ENCODE measurements at places on chromosomes 1 and 21. TPM values are rescaled to one million over a fixed set of nuclear protein-coding genes. Genes with fewer than 3 reads are reported as not detected.

DNA sequence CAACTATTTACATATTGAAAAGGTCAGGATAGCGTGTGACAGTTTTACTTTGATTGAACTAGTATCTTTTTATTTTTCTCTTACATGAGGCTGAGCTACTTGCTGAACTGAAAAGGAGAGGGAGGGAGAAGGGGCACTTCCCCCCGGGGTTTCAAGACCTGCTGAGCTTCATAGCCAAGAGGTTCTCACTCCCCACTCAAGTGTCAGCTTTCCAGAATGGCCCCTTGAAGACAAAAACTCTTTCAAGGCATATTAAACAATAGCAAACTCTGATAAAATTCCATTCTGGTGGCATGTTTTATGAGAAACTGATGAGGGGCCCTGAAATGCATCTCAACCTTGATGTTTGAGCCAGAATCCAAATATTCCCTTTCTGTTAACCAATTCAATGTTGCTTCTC is 143.0 kb downstream of the KAZN start:
- no peak overlapping the region for H3K27ac ChIP-seq
- H3K4me1 ChIP-seq, result no peaks in the 10 kb centered on the region
- H3K27me3 ChIP-seq, result peaks cover 5% of the 10 kb centered on the region
- no peak overlapping the region for H3K4me3 ChIP-seq

SPRR5 gene
- not detected for total RNA-seq

BSND gene
- not detected for total RNA-seq

YIPF1 gene
- total RNA-seq, result 6.7 TPM

MTARC2 gene
- total RNA-seq, result 1.5 TPM

- no peak for DNase-seq
- H3K27me3 ChIP-seq, result no peaks in the 10 kb centered on the region
- no peaks in the 10 kb centered on the region for H3K4me1 ChIP-seq
- no peak overlapping the region for H3K27ac ChIP-seq
Observed at GRCh38 chr1:17273096-17273495, 24.2 kb downstream of the PADI3 start.

CACNA1S gene
- not detected for total RNA-seq

DNA sequence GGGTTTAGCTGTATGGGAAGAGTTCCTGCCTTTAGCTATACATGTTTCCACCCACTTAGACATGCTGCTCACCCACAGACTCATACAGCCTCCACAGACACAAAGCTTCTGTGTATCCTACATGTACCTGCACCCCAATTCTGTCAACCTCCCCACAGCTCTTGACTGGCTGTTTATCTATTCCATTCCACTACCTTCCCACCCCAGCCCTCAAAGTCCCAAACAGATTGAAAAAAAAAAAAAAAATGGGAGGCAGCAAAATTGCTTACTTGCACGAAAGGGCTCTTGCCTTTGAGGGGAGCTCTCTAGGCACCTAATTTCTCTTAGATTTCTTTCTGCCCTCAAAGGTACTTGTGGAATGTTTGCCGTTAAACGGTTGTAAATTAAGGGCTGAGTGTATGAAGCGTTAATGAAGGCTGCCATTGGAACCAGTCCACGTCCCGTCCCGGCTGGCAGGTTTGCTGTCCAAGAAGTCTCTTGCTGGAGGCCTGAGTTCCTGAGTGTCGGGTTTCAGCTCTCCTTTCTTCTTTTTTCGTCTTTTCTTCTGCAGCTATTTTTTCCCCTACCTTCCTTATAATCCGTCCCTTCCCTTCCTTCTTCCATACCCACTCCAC is 43.6 kb downstream of the PBX1 start:
- H3K27ac ChIP-seq, result peak overlapping the region; percentile 82
- no peaks in the 10 kb centered on the region for H3K27me3 ChIP-seq
- H3K36me3 ChIP-seq, result no peaks in the 10 kb centered on the region
- DNase-seq, result peak; percentile 70
- peaks cover 13% of the 10 kb centered on the region for H3K4me1 ChIP-seq

GRCh38 chr1:217363319-217363718 is 267.6 kb downstream of the GPATCH2 start:
- no peak overlapping the region for H3K27ac ChIP-seq
- H3K36me3 ChIP-seq, result no peaks in the 10 kb centered on the region
- H3K27me3 ChIP-seq, result no peaks in the 10 kb centered on the region
- no peaks in the 10 kb centered on the region for H3K4me1 ChIP-seq
- H3K4me3 ChIP-seq, result no peak overlapping the region

- no peaks in the 10 kb centered on the region for H3K27me3 ChIP-seq
- DNase-seq, result peak; percentile 63
- H3K27ac ChIP-seq, result no peak overlapping the region
- H3K4me1 ChIP-seq, result peaks cover 6% of the 10 kb centered on the region
Observed at GRCh38 chr1:208165659-208166058, 78.5 kb downstream of the PLXNA2 start.

DNA sequence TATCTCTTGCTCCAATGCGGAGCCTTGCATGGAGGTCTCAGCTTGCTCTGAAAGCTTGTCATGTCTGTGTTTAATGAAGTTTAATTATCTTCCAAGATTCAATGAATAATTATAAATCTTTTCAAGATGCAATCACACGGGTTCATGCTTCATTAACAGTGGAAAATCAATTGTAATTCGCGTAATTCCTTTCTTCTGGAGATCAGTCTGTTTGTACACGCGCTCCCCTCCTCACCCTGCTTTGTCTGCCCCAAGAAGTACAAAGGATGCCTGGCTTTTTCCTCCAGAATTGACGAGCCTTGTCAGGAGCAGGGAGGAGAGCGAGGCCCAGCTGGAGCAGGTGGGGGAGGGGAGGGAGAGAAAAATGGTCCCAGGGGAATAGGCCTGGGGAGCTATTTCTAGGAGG is 65.0 kb upstream of the DISP3 start:
- no peaks in the 10 kb centered on the region for H3K27me3 ChIP-seq
- no peaks in the 10 kb centered on the region for H3K4me1 ChIP-seq
- H3K36me3 ChIP-seq, result no peaks in the 10 kb centered on the region
- DNase-seq, result no peak
- H3K4me3 ChIP-seq, result no peak overlapping the region

Data from uterus (tissue), 4 donors.